ENCODE measurements at places on chromosomes 7 and 10.

DNA sequence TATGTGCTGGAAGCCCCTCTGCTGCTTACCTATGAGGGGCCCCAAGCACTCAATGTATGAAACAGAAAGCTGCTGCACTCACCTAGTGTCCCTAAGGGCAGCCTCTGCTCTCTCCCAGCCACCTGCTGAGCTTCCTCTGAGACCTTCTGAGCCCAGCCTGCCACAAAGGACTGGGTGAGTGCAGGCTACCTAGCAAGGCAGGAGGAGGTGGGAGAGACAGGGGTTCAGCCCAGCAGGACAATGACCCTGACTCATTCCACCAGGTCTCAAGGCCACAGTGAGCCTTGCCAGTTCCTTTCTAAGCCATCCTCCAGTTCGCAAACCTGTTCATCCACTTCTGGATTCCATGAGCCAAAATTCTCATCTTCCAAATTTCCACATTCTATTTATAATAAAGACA lies 16.3 kb downstream of the VOPP1 start:
- DNase-seq: no peak

GRCh38 chr7:102454468-102454867 lies 10.2 kb downstream of the ALKBH4 start:
- no peak for DNase-seq

DNA sequence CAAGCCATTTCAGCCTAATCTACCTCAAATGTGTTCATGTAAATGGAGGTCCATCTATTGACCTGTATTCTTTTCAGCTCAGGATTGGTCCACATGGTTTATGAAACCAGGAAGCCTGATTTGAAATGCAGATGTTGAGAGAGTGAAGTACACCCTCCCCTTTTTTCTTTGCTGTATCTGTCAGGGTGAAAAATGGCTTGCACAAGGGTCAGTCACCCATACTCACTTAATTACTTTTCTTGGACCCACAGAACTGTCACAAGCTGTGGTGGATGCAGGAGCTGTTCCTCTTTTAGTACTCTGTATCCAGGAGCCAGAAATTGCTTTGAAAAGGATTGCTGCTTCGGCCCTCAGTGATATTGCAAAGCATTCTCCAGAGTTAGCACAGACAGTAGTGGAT lies 41.2 kb downstream of the SPAG6 start:
- DNase-seq: no peak

DNA sequence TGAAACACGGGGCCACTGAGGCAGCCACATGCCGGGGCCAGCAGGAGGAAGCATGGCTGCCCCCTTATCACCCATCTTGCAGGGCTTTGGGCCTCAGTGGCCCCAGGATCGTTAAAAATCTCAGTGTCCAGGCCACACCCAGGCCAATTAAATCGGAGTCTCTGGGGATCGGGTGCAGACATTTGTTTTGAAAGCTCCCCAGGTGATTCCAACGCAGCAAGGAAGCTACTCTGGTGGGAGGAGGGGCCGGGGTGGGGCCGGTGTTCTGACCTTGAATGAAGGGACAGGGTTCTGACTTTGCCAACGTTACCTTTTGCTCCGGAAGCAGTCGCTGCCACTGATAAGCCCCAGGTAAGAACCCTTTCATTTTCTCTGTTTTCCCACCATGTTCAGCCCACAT lies 412.3 kb upstream of the FOXK1 start:
- no peak for DNase-seq

- DNase-seq: no peak
Measured at GRCh38 chr10:71191551-71192076, 20.8 kb upstream of the UNC5B start.

GRCh38 chr10:71774916-71775702 lies 1.8 kb upstream of the VSIR start:
- DNase-seq: no peak

DNA sequence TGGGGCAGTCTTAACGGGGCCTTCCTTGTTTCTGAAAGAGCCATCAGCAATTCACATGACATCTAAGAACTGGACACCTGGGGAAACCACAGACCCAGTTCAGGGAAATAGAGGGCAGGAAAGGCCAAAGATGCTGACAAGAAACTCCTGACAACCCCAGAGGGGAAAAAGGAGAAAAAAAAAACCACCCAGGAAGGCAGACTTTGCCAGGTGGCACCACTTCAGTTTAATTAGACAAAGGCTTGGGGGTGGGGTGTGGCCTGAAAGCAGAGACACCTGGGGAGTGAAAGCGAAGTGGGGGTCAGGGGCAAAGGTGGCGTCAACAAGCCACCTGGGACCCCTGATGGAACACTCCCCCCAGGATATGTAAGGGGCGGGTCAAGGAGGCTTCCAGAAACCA lies 53.6 kb downstream of the RAB11FIP2 start:
- DNase-seq: no peak

GRCh38 chr7:157694376-157694665 lies 357.5 kb downstream of the DNAJB6 start:
- DNase-seq: no peak

DNA sequence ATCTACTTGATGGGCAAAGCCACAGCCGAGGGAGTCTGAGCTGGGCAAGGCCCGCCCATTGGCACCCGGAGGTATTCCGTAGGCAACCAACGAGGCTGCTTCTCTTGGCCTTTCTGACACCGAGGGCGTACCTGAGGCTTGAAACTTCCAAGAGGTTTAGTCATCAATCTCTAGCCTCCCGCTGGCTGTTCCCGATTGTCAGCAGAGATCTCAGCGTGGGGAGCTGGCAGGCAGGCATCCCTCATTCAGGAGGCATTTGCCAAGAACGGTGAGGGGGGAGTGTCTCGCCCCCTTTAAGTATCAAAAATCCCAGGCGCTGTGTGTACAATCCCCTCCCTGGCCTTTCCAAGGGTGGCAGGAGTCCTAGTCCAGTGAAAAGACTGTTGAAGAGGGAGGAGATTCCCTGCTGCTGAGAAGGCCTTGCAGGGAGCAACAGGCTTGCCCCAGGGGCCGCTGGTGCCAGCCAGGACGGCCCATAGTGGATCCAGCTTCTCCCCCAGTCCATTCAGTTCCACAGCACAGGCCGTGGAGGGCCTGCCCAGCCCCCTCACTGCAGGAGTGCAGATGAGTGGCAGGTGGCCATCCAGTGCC lies 39.7 kb downstream of the OAT start:
- DNase-seq: no peak
